ENCODE measurements at places on chromosomes 7 and 10. TPM values are rescaled to one million over a fixed set of nuclear protein-coding genes. Genes with fewer than 3 reads are reported as not detected.

Gene TMEM270
- total RNA-seq, result not detected

Gene NKX2-3
- 5.2 TPM for total RNA-seq

Gene KCNMA1
- 1.4 TPM for total RNA-seq

Gene TMEM196
- total RNA-seq, result not detected

Gene CHST15
- 15.5 TPM for total RNA-seq

Gene ASAH2
- 0.32 TPM for total RNA-seq

Gene CDK14
- total RNA-seq, result 17.9 TPM

Gene SPDYE1
- not detected for total RNA-seq

Gene HSPA12A
- 0.32 TPM for total RNA-seq

Gene DGKB
- not detected for total RNA-seq

Gene SLC29A4
- 2.6 TPM for total RNA-seq

Gene NCAPG2
- total RNA-seq, result 24.0 TPM

Gene ERVW-1
- not detected for total RNA-seq

Gene DNAJB6
- 134 TPM for total RNA-seq
